Smooth muscle cell of the brain vasculature (primary cell): ENCODE measurements at places on chromosomes 13 and 19.

DNA sequence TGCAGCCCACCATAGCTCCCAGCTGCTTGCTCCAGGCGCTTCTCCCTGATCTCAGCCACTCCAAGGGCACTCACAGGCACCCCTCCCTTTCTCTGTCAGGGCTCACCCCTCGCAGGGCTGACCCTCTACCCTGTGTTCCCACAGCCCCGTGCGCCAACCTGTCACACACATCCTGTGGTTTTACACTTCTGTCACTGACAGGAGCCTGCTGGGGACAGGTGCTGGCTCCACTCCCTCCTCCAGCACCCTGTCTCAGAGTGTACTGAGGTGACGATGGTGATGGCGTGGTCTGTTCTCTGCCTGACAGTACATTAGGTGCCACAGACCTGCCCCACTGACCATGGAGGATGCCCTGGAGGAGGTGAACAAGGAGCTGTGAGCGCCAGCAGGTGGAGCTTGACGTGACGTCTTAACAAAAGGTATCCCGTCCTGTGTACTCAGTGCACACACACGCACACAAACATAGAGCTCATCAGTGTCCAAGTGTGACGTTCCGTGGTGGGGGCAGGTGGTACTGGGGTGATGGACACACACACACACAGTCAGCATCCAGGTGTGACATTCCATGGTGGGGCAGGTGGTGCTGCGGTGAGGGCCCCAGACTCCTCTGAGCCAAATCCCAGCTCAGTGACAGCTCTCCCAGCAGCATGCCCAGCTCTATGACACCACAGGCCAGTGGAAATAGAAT, 20.9 kb downstream of the C19orf44 start:
- DNase-seq, result no peak

DNA sequence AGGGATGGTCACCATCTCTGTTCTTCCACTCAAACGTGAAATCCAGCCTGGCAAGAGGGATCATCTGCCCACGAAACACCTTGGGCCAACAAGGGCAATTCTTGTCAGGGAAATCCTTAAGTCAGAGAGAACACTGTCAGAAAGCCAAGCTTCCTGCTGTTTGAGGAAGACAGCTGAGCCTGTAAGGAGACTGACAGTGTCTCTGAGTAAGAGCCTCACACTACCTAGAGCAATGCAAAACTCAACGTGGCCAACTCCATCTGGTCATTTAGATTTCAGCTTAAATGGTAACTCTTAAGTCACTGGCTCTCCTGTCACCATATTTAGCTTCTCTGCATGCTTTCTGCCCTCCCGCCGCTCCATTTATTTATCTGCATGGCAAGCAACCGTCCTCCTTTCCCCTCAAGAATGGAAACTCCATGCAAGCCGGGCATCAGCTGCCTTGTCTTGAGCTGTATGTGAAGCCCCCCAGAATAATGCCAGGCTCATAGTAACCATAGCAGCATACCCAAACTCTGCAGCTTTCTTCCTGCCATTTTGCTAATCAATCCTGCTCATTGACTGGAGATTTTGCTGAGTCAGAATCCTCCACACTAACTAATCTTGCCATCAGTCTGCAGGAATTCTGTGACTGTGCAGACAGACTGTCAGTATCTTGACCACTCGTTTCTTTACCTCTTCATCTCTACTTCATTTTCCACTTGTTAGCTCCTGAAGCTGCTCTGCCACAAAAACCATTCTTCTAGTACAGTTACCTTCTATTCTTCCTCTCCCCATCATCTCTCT, 159.8 kb downstream of the IRS2 start:
- DNase-seq, result no peak

DNA sequence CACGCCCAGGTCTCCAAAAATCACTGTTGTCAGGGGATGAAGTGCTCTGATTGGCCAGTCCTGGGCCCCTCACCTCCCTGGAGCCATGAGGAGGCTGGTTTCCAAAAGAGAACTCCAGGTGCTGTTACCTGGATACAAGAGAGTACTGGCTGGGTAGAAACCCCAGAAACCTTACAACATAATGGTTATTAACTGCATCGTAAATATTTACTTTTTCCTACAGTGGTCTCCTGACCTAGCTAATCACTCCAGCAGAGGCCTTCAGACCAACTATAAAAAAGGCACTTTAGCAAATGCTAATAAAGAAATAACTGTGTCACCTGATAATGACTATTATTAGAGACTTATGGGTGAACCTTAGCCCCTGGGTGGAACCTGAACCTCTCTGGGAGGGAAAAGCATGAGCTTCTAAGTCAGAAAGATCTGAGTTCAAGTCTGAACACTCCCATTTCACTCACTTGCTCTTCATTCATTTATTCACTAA, 1.5 kb upstream of the IGSF23 start:
- DNase-seq, result no peak

DNA sequence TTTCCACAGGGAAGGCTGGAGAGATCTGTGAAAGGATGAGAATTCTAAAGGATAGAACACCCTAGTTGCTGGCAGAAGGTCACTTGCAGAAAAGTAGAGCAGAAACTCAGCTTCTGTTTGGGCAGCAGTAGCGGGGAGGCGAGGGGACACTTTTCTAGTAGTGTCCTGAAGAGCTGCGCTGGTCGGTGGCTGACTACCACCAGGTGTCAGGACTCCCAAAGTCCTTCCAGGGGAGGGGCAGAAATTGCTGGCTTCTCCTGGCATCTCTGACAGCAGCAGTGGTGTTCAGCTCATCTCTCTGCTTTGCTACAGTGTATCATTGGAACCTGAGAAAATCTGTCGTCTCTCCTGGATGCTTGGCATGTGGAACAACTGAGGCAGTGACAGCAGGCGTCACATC, 120.9 kb downstream of the ZDHHC20 start:
- no peak for DNase-seq

- no peak for DNase-seq
Observed at GRCh38 chr19:49766930-49767299, at the start of gene AP2A1. TSS of gene AP2A1 (plus strand) at chr19:49767001. CDS start at chr19:49767134, 133 bp downstream.

- DNase-seq, result no peak
Observed at GRCh38 chr19:48852292-48852691, 16.0 kb upstream of the HSD17B14 start.

DNA sequence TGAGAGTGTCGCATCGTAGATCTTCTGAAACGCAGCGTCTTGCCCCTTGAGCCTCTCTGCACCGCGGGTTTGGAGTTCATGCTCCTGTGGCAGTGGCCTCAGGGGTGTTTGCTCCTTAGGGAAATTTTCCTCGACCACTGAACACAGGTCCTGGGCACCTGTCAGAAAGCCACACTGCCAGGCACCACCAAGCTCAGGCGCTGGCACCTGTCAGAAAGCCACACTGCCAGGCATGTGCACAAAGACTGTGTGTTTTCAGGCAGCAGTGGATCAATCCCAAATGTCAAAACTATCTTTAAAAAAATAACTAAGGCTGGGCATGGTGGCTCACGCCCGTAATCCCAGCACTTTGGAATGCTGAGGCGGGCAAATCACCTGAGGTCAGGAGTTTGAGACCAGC, 87.1 kb downstream of the ATP11A start:
- DNase-seq, result no peak

DNA sequence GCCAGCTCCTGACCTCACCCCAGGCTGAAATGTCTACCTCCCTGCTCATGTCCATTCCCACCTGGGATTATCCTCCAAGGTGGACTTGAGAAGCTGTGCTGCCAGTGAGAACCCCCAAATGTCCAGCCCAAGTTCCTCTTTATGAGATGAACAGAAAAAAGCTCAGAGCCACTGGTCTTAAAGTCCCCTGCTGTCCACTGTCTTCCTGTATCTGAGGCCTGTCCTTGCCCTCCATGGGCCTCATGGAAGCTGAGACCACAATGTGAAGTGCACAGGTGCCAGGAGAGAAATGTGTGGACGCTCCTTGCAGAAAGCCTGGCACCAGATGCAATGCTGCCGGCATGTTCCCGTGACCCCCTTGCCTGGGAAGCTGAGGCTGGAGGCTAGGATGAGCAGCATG, 3.3 kb upstream of the AMER2 start:
- no peak for DNase-seq

- DNase-seq, result no peak
Observed at GRCh38 chr13:52159159-52159982, at the start of gene NEK3. TSS of gene NEK3 (minus strand) at chr13:52159597. CDS start at chr13:52156191, 3,406 bp downstream.

GRCh38 chr13:95192998-95193397, 108.3 kb downstream of the ABCC4 start:
- DNase-seq, result no peak

GRCh38 chr13:75129331-75129730, 352.6 kb downstream of the TBC1D4 start:
- DNase-seq, result no peak

- no peak for DNase-seq
Observed at GRCh38 chr19:54481326-54481930, 8.3 kb upstream of the CDC42EP5 start.

DNA sequence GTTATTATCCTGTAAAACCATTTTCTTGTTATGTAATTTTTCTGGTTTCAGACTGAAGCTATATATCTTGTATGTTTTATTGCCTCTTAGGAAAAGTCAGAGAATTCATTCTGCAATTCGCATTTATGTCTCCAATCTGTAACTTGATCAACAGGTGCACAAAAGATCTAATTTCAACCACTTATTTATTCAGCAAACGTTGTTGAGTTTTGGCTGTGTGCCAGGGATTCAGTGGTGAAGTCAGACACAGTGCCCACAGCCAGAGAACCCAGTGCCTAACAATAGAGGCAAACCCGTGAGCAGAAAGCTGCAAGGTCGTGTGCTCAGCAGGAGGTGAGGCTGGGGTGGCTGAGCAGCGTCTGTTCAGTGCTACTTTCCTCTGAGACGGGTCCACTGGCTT, 119.5 kb upstream of the MCF2L start:
- no peak for DNase-seq

GRCh38 chr13:46181840-46182490, at the start of gene LCP1:
TSS of gene LCP1 (minus strand) at chr13:46182177. CDS start at chr13:46159662, 22,515 bp downstream.
- DNase-seq, result no peak

DNA sequence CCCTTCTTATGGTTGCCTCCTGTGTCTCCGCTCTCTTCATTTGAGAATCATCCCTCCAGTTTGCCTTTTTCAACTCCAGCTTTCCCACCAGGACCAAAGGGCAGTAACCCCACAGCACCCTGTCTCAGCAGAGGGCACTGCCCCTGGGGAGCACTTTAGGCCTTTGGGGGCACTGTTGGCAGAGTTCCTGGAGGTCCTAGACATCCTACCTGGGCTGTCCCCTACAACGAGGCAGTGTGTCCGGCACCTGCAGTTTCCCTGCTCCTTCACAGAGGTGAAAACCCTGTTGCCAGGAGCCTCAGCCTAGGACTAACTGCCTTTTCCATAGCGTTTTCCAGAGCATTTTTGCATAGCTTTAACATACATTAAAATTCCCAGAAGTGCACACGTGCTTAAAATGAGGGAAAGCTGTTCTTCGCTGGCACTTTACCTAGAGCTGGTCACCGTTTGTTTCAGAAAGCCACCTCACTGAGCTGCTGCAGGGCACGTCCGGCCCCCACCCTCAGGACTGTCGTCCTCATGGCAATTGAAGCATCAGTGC, 234.9 kb downstream of the TEX29 start:
- no peak for DNase-seq

GRCh38 chr13:51318015-51318414, 21.5 kb upstream of the SERPINE3 start:
- no peak for DNase-seq

DNA sequence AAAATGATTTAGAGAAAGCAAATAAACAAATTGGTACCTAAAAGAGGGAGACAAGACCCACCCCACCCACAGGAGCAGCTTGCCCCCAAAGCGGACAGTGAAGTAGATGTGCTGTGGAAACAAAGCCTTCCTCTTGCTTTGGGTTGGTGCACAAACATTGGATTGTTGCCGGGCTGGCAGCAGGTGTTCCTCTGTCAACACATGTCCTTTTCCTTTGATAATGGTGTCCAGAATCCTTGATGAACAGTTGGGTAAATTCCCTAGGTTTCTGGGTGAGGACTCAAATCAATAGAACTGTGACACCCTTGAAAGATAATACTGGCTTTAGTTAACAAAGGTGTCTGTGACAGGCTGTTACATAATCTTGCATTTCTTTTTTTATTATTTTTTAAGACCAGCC, 311.8 kb downstream of the SPRY2 start:
- no peak for DNase-seq

DNA sequence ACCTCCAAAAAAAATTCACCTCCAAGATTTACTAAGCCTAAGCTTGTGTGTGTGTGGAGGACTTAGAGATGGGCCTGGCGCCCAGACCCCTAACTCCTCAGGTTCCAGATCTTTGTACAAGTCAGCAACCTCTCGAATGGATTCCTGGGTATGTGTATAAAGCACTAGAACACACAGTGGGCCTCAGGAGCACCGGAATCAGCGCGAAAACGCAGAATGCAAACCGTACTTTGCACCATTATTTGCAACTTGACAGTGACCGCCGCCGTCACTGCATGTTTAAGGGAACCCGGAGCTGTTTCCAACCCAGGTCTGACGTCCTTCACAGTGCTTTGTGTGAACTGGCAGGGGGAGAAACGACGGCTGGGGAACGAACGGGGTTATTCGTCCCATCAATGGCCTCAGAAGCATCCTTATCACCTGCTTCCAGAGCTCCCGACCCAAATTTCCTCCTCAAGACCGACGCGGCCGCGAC, 688 bp downstream of the ZNF606 start:
- no peak for DNase-seq

GRCh38 chr13:92767468-92767867, 459.1 kb upstream of the GPC6 start:
- no peak for DNase-seq

DNA sequence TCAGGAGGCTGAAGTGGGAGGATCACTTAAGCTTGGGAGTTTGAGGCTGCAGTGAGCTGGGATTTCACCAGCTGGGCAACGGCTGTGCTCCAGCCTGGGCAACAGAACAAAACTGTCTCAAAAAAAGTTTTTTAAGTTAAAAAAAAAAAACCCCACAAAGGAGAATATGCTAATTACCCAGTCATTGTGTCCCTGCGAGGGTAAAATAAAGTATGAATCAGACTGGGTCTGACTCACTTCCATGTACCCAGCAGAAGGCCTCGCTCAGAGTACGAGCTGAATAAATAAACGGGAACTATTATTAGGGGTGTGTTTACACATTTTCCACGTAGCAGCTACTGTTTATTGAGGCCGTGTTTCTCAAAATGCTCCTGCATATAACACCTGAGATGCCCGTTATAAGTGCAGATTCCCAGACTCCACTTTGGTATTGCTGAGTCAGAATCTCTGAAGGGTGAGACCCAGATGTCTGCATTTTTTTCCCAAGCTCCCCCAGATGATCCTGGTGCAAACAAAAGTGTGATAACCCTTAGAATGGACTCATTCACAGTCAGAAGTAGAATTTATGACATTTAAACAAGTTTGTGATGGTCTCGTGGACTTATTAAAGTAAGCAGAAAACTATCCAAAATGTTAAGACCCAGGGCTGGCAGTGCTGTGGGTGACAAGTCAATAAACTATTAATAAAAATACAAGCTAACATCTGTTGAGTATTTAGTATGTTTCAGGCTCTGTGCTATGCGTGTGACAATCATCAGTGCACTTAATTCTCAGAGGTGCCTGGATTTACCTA, 28.2 kb downstream of the KCNC3 start:
- DNase-seq, result peak; percentile 10
